Stimulated activated CD8-positive, alpha-beta memory T cell treated with anti-CD3 and anti-CD28 coated beads, Interleukin-4, amount 100 ng/mL, for 4 hours (primary cell): ENCODE measurements at places on chromosomes 3 and 15.

GRCh38 chr3:185216607-185216958 is 37.3 kb downstream of the EHHADH start:
- DNase-seq: no peak

DNA sequence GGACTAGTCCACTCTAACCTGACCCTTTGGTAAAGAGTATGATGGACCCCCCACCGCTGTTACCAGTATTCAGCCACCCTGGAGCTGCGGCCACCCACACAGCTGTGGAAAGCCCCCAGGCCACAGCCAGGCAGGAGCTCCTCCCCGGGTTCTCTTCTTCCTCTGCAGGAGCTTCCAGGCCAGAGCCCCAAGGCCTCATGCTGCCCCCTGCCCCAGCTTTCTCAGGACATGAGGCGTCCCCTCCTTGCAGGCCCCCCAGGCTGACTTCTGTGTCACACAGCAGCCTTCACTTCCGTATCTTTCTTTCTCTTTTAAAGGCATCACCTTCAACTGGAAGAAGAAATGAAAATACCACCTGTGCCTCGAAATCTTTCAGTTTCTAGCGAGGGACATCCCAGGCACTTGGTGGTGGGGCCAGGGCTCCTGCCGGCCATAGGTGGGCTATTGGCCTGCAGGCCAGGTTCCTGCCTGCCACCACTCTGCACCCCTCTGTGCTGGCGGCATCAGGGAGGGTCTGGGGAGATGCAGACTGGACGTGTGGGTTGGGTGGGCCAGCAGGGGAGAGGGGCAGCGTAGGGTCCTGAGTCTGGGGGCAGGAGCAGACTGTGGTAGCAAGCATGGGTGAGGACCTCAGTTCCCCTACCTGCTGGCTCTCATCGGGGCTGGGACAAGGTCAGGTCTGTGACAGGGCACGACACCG is 19.9 kb downstream of the KLF13 start:
- no peak for DNase-seq

GRCh38 chr3:3461317-3461716 is 281.8 kb upstream of the CRBN start:
- no peak for DNase-seq

DNA sequence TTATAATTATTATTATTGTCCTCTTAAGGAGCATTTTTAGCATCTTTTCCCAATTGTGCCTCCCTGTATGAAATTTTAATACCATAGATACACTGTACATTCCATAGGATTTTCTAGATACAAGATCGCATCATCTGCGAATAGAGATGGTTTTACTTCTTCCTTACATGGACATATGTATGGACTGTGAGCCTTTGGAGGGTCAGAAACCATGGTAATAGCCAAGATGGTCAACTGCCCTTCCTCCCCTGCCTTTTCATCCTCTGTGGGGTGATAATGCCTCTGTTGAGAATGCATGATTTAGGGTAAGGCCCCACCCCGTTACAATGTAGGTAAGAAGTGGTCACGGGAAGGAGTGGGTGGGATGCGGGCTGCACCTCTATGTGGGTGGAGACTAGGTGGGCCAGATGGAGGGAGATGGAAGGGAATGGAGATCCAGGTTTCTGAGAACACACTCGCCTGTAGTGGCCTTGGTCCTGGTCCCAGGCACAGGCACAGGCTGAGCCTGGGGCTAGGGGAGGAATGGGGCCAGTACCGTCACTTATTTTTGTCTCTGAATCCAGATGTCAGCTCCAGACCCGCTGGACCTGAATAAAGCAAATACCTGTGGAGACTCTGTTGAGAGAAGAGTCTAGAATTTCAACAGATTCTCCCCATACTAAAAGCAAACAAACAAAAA is 31.7 kb downstream of the GOLGA6A start:
- no peak for DNase-seq

GRCh38 chr3:179045719-179046402 is 25.7 kb downstream of the ZMAT3 start:
- DNase-seq: no peak

- DNase-seq: peak; percentile 28
These were observed 30.0 kb downstream of the NBEAL2 start for GRCh38 chr3:47009225-47010110.

- DNase-seq: peak; percentile 33
These were observed 513.7 kb downstream of the FOXP1 start for GRCh38 chr3:71069797-71070196.

DNA sequence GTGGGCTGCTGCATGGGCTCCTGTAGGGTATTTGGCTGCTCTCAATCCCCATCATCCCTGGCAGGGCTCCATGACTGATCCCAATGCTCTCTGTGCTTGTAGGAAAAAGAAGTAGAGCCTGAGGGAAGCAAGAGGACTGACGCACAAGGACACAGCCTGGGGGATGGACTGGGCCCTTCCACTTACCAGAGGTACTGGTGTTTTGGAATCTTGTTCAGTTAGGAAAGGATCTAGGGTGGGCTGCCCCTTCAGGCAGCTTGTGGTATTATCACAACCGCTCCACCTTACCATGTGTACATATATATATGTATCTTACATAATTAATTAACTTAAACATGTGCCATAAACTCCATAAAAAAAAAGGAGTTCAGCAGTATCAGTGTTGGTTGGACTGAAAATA is 1.3 kb downstream of the SLC28A2 start:
- no peak for DNase-seq

DNA sequence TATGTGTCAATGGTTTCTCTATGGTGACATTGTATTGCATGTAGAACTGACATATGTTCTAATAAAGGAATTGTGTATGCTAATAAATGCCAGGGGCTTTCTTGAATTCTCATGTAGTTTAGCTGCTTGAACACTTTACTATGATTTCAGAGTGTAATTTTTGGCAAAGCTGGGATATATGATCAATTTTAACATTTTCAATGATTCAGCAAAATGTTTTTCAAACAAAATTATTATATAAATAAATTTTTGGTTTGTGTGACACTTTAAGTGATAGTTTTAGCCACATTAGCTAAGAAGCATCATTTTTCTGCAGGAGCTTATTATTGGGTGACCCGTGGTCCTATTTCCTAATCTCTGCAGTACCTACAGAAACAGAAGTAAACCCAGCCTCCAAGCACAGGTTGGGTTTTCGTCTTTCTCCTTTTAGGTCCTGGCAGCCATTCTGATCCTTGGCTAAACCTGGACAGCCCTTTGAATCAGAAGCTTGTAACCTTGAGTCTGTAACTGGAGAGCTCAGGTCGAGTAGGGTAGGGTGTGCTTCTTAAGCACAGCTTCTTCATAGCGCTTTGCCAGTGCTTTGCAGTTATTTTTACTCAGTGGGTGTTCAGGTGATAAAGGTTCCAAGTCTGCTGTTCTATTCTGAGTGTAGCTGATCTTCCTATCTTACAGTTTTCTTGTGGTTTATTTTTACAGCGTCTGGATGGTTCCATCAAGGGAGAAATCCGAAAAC is 74.2 kb downstream of the CHD2 start:
- no peak for DNase-seq

DNA sequence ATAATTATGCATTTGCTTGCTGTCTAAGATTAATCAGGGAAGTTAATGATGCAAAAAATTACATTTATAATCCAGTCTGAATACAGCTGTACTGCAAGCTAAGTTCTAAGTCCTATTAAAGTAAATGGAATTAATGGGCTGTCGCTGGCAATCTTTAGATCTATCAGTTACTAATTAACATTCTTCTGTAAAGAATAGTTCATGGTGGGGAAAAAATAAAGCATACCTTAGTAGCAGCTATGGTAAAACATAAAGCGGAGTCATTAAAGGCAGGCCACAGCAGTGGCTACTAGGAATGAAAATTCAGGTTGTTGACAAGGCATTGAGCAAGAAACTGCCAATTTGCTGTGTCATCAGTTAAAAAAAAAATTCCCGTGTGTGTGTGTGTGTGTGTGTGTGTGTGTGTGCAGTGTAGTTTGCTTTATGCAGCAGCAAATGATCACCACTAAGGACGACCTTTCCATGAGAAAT is 129.8 kb downstream of the ZNF385D start:
- DNase-seq: no peak

DNA sequence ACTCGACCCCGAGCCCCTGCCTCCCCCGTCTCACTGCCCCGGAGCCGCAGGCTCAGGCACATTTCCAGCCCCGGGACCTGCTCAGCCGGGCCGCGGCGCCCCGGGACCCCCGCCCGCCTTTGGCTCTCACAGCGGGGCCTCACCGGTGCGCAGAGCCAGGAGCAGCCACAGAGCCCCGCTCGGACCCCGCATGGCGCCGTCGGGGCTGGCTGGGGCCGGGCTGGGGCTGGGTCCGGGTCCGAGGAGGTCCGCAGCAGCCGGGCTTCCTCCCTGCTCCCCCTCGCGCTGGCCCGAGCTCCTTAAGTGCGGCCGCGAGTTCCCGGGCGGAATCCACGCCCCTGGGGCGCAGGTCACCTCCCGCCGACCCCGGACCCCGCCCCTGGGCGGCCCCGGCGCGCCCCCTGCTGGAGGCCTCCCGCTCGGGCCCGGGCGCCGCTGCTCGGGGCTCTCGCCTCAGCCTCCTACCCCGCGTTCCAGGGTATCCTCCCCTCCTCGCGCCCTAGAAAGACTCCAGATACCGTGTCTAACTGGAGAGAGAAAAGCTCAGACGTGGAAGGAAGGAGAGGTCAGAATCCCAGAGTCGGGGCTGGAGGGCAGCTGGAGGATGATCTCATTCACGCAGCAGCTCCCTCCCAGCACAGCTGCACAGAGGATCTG is at the start of gene MELTF:
Gene MELTF (minus strand): TSS at position 307 of the 657 bp plus-strand sequence. CDS start 115 bp downstream, at position 192.
- peak; percentile 35 for DNase-seq

DNA sequence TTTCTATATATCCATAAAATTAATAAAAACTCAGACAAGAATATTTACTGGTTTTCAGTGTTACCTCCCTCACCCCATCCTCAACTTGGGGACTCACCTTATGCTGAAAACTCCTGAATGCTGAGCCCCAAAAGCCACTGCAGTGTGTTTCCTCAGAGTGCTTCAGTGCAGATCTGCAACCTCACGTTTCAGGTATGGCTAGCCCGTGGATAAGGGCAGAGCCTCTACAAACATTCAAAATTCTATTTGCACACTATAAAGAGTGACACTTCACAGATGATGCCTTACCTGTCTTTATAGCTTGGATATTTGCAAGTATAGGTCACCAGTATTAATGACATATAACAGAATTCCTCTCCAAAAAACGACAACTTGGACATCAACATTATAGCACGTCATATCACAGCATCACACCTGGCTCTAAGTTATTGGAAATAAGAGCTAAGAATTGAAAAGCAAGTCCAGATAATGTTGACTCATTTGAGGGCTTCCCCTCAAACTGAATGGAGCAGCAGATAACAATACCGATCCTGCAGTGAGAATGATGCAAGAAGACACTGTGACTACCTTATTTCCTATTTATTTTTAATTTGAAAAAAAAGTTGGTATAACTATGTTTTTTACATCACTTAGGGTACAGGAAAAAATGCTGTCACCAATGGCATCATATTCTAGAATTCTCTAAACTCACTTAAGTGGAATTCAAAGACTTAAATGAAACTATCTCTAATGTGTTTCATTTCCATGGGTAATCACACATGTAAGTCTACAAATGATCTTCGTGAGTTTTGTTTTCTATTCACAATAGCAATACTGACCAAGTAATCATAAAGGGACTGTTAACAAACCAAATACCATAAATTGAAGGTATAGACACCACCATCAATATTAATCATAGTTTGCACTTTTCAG is 40.7 kb upstream of the RSL24D1 start:
- DNase-seq: no peak

DNA sequence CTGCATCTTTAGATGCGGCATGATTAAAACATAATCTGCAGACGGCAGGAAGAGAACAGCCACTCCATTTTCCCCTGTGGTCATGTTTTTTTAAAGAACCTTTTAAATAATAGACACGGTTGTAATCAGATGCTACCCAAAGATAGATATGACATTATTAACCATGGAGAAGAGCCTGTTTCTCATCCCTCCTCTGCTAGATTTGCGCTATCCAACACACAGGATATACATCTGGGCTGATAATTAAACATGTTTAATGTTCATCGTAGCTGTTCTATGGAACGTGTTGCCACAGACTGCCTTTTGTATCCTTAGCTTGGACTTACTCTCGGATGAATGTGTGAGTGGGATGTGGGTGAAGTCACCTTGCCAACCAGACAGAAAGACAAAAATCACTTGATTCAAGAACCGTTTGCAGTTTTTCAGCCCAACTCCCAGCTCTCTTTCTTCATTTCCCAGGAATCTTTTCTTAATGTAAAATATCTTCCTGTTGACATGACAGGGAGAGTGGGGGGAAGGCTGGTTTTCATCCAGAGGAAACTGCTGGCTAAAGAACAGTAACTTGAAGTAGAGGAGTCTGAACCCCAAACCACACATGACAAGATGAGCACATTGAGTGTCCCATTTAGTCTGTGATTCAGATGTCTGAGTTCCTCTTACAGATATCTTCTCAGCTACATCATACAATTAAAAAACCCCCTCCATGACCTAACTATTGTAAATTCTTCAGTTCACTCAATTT is 118.6 kb upstream of the PRICKLE2 start:
- no peak for DNase-seq

DNA sequence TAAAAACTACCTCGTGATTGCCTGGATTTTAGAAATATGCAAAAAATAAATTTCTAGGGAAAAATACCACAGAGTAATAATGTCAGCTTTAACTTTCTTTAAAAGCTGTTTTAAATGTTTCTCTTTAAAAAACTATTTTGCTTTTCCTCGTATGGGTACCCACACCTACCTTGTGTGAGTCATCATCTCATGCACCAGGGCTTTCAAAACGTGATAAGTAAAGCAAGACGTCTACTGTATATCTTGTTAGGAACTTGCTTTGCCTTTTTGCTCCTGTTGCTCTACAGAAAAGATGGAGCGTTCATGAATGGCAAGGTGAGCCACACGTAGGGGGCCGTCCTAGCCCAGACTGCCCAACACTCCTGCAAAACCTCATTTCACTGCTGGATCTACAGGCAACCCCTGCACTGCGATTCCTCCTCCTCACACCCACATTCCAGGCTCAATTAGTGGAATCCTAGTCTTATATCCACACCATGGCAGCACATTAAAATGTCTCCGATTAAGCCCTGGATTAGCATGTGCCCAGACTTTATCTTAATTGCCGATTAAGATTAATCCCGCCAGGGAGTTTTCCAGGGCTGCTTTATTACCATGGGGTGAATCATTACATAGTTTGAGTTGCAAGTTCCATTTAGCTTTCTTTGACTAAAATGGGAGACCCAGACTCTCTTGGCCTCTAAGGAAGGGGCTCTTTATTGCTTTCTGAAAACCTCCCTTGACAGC is 293.6 kb upstream of the ICE2 start:
- no peak for DNase-seq

- DNase-seq: no peak
These were observed 316.4 kb downstream of the SOX2 start for GRCh38 chr3:182028081-182028480.

GRCh38 chr3:126680667-126681055 is 23.4 kb upstream of the CHCHD6 start:
- no peak for DNase-seq

DNA sequence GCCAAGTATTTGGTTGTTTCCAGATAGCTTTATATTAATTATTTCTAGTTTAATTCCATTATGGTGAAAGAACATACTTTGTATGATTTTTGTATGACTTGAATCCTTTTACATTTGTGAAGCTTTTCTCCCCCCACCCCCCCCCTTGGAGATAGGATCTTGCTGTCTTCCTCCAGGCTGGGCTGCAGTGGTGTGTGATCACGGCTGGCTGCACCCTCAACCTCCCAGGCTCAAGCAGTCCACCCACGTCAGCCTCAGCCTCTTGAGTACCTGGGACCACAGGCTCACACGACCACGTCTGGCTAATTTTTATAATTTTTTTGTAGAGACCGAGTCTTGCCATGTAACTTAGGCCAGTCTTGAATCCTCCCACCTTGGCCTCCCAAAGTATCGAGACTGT is 29.5 kb downstream of the ARL8B start:
- no peak for DNase-seq

- DNase-seq: no peak
These were observed 649 bp upstream of the PLOD2 start for GRCh38 chr3:146161663-146162002.
